ENCODE measurements at places on chromosomes 3 and 15.

GRCh38 chr3:159418571-159419526 is 569.8 kb upstream of the IL12A start:
- no peak for DNase-seq

- no peak for DNase-seq
These were observed 68.8 kb upstream of the GSK3B start for GRCh38 chr3:120163026-120163425.

DNA sequence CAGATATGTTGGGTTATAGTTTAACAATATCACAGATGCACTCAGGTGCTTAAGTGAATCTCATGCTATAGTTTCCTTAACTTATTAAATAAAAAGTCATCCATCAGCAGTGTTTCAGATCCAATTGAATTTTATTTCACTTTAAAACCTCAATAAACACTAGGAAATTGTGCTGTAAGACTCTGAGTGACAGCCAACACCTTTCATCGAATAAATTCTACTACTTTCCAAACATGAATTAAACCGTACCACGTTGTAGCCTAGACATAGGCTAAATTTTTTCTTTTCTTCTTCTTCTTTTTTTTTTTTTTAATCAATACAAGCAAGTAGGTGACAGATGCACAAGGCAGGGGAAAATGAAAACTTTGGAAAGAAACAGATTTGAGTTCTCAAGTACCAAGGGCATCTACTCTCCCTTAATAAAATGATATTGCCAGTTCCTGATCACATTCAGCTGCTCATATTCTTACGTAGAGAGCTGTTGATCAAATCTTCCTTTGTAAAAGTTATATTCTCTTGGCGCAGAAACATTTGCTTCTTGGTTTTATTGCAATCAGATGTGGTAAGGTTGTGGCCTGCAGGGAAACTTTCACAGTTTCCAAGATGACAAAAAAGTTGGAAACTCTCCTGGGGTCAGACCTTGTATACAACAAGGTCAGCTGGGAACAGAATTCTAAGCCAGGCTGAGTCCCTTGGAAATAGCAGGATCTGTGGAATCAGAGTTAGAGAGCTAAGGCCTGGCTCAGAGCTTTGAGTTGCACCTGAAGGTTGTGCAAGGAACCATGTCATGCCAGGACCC is 147.7 kb downstream of the CD47 start:
- no peak for DNase-seq

GRCh38 chr3:197292083-197292646 is 6.2 kb downstream of the DLG1 start:
- DNase-seq = no peak

- no peak for DNase-seq
These were observed 8.4 kb downstream of the MYO1E start for GRCh38 chr15:59364248-59364647.

DNA sequence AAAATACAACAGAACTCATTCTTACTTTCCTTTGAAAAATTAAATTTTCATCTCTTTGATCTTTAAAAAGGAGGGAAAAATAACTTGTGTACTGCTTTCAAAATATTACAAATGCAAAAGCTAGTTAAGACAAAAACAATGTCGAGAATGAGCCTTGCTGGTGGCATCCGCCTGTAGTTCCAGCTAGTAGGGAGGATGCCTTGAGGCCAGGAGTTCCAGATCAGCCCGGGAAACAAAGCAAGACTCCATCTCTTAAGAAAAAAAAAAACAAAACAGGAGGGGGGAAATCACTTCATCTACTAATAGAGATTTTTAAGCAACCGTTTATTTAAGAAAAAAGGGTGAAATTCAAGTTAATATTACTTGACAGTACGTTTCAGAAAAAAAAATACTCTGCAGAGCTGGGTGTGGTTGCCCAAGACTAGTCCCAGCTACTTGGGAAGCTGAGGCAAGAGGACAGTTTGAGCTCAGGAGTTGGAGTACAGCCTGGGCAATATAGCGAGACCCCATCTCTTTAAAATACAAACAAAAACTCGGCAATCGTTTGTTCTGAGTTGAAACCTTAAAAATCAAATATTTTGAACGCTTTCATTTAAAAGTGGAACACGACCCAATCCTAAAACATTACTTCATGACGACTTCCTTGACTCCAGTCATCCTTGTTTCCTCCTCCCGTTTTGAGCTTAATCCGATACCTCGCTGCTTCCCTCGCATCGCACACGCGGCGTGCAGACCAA is 1.2 kb downstream of the KPNA1 start:
- no peak for DNase-seq

DNA sequence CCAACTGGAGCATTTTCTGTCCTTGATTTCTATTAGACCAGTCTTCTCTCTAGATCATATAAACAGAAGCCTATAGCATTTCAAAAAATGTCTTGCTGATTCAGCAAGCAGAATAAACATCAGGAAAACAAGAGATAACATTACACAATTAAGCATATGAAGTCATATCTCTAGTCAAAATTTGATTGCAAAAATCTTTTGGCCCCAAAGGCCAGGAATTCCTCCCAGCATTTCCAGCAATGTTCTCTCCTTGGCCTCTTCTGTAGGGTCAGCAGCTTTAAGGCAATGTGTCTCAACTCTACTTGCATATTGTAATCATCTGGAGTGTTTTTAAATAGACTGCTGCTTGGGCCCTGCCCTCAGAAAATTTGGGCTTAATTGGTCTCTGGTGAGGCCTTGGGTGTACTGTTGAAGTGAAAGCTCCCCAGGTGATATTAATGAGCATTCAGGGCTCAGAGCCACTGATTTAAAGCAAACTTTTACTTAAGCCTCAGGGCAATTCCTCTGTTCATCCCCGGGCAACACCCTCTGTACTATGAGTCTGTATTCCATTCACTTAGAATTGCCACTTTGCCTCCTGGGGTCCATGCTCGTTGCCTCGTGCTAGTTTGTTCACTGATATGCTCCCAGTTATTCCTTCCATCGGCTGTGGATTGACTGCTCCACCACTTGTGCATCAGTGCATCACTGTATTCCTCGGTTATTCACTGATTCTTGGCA is 1072.6 kb downstream of the ROBO2 start:
- no peak for DNase-seq

DNA sequence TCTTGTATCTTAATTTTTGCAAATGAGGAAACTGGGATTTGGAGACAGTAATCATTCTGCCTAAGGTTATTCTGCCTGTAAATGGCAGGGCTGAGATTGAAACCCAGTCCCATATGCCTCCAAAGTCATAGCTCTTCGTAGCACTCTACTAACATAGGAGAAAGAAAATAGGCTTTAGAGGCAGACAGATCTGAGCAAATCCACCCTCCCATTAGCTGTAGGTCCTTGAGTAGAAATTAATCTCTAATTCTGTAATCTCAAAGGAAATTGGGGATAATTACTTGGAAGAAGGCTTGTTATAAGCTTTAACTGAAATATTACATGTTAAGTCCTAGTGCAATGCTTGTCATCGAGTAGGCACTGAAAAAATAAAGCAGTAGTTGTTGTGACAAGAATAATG is 252.1 kb upstream of the PEX5L start:
- no peak for DNase-seq

- no peak for DNase-seq
These were observed 77.6 kb downstream of the IQSEC1 start for GRCh38 chr3:12995389-12996180.

GRCh38 chr3:157414861-157415260 is 21.8 kb upstream of the PTX3 start:
- DNase-seq = no peak

DNA sequence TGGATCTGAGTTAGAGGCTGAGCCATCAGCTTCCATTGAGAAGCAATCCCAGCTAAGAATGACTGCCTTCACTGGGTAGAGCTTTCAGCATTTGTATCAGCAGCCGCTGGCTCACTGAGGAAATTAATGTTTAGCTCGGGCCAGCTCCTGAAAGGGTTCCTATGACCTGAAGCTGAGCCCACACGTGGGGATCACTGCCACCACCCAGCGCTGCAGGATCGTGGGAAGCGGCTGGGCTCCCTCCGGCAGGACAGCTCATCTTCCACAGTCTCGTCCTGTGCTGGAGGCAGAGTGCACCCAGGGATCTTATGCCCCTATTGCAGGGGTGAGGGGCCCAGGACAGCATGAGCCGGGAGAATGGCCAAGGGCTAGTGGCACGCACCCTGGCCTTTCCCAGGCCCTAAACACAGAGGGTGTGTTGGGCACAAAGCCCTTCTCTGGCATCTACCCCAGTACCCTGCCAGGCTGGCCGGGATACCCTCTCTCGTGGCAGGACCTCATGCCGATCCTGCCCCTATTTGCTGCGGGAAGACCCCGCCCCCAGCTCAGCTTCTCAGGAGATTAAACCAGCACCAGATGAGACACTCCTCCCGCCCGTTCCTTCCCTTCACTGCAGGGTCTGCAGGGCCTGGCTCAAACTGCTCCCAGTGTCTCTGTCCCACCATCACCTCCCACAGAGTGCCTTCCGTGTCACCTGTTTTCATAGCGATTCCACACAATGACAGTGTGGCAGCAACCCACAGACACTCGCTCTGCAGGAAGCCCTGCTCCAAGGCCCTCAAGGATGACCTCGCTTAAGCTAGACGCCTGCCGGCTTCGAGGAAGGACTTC is 28.5 kb downstream of the KLHL25 start:
- no peak for DNase-seq

- DNase-seq = no peak
These were observed 339.7 kb downstream of the MECOM start for GRCh38 chr3:169323578-169324451.

- no peak for DNase-seq
These were observed 37.5 kb upstream of the SLITRK3 start for GRCh38 chr3:165233501-165234195.

DNA sequence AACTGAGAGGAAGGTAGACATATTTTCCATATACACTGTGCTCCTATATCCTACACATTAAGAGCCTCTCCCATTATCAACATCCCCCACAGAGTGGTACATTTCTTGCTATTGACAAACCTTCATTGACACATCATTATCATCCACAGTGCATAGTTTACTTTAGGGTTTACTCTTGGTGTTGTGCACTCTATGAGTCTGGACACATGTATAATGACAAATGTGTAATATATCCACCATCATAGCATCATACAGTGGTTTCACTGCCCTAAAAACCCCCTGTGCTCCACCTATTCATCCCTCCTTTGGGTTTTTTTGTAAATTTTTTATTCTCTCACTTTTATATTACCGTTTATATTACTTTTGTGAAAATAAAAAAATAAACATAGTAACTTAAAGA is 22.2 kb upstream of the CLDN18 start:
- no peak for DNase-seq

GRCh38 chr3:128073185-128073725 is 21.0 kb downstream of the SEC61A1 start:
- DNase-seq = no peak

GRCh38 chr3:143952569-143953072 is 19.0 kb upstream of the DIPK2A start:
- DNase-seq = no peak

GRCh38 chr3:37944391-37944842 is 46.2 kb upstream of the VILL start:
- no peak for DNase-seq

GRCh38 chr15:99403597-99403996 is 152.3 kb downstream of the LRRC28 start:
- no peak for DNase-seq

- no peak for DNase-seq
These were observed 236.6 kb downstream of the SOX2 start for GRCh38 chr3:181948286-181948685.

DNA sequence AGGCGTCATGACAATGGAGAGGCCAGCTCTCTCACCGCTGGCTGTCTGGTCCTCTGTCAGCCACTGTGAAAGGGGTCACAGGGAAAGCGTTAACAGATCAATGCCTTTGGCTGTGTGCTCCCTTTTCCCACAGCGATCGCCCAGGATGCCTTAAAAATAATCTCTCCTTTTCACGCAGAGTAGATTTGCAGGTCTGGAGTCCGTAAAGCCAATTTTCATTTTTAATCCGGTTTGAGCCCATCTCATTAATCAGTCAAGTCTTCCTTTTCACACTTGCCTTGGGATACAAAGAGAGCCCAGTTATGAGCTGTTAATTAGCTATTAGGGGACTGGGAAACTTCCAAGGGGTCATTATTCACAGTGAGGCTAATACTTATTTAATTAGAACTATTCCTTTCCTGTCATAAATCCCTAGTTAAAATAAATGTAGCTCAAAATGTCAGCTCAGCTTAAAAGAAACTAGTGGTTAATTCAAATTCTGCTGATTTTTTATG is 104.3 kb upstream of the RASGRP1 start:
- no peak for DNase-seq

- no peak for DNase-seq
These were observed 375 bp downstream of the HEG1 start for GRCh38 chr3:125055331-125055912.

DNA sequence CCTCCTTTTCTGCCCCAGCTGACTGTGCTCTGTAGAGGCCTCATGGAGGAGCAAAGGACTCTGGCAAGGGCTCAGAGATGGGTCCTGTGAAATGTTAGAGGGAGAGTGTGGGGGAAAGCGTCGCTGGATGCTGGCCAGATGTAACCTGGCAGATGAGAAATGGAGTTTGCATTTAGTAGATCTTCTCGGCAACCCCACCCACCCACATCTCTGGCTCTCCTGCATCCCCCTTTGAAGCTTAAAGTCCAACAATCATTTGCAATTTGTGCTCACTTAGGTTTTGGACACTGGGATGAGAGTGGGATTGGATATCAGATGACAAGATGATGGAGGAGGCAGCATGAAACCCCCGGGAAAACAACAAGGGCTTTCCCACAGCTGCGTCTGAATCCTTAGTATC is 523.6 kb upstream of the MCTP2 start:
- DNase-seq = no peak

DNA sequence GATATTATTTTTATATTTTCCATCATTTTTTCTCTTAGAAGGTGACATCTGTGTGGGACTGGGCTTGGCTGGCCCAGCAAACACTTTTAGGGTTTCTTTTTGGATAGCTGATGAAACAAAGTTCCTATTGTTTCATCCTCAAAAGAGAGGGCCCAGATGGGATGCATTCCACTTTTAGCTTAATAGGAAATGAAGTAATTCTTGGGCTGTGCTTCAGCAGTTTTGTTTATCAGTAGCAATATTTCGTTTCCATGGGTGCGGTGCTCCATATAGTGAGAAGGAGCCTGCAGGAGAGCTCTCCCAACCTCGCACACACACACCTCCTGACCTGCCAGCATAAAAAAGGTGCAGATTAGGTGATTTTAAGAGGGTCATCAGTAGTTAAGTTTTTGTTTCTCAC is 147.5 kb downstream of the AKAP13 start:
- DNase-seq = no peak

DNA sequence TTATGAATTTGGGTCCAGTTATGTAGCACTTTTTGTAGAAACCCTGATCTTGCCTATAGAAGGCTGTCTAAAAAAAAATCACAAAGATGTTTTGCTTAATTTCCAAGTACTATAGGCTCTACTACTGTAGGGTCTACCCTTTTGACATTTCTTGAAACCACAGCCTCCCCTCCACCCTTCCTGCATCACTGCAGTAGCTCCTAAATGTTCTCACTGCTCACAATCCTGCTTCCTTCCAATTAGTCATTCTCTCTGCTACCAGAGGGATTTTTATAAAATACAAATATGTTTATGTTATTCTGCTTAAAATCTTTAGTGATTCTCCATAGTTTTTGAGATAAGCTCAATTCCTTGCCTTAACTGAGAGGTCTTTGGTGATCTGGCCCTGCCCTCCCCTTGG is 114.0 kb downstream of the CYP19A1 start:
- DNase-seq = no peak
